AML-193 (cell line): ENCODE measurements at places on chromosomes 12 and 14.
A peak's percentile ranks its signal among the peaks of the same experiment; 100 is the strongest.

DNA sequence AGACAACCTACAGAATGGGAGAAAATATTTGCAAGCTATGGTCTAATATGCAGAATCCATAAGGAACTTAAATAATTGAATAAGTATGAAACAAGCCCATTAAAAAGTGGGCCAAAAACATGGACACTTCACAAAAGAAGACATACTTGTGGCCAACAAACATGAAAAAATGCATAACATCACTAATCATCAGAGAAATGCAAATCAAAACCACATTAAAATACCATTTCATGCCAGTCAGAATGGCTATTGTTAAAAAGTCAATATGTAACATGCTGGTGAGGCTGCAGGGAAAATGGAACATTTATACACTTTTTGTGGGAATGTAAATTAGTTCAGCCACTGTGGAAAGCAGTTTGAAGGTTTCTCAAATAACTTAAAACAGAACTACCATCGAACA lies 945.4 kb upstream of the FLRT2 start:
- DNase-seq = no peak

- no peak for DNase-seq
Observed at GRCh38 chr14:32635061-32635719, 303.5 kb upstream of the NPAS3 start.

GRCh38 chr14:74962046-74962445 lies 6.6 kb upstream of the PGF start:
- DNase-seq = no peak

DNA sequence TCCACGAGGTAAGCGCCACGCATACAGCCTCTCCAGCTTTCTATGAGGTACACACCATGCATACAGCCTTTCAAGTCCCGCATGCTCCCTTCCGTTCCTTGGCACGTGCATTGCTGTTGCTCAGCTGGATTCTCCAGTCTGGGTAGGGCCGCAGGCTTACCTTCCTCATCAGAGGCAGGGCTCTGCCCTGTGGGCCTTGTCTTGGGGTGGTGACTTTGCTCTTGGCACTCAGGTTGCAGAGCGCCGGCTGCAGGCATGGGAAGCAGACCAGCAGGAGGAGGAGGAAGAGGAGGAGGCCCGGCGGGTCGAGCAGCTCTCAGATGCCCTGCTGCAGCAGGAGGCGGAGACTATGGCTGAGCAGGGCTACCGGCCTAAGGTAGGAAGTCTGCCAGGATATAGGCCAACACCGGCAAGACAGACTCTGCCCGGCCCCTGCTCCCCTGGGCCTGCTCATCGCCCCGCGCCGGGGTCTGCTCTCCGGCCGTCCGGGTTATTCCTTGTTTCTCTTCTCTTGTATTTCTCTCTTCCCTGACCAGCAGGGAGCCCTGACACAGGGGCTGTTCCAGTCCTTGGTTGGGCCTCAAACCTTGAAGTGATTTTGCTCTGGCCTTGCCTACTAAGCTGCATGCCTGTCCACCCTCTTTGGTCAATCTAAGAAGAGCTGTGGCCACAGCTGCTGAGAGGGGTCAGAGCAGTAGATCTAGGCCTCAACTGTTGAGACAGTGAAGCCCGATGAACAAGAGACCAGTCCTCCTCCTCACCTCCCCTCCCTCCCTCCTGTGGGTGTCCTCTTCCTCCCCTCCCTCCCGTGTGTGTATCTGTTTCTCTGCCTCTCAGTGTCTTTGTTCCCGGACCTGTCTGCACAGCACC lies 15.3 kb downstream of the TCHP start:
- no peak for DNase-seq

GRCh38 chr14:59398841-59399240 lies 66.3 kb downstream of the GPR135 start:
- peak; percentile 89 for DNase-seq

DNA sequence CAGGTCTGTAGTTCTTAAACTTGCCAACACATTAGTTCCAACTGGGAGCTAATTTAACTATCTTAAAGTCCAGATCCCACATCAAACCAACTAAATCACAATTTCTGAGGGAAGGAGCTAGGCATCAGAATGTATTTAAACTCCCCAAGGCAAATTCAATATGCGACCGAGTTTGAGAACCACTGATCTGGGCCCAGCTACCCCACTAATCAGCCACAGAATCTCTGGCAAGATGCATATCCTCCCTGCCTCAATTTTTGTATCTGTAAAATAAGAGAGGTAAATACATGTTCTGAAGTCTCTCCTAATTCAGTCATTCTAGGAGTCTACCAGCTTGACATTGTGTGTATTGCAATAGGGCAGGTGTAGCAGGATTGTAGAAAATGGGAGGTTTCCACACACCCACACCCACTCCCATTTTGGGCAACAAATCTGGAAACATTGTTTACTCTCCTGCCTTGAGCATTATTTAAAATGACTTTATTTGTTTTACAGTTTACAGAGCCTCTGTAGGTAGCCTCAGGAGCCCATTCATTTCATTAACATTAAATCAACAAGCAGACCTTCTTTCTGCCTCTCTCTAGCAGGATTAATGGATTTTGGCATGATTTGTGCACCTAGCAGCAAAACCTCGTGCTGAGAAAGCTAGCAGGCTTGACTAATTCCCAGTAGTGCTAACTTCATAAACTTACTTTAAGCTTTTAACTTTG lies 15.6 kb downstream of the LGR5 start:
- DNase-seq = no peak

DNA sequence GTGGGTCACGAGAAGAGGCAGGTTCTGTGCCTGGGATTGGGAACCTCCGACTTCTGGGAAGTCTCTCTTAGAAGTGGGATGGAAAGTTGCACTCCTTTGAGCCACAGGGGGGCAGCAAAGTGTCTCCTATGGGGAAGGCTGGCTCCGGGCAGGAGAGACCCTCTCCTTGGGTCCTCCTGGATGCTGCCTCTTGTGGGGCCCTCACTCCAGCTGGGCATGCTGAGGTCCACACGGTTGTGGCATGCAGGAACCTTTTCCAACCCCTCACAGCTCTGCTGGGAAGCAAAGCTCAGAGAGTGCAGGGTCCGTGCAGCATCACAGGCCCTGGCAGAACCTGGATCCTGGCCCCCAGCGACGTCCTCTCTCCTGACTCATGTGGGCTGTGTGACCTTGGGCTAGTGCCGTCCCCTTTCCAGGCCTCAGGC lies 17.4 kb downstream of the SDSL start:
- DNase-seq = no peak

DNA sequence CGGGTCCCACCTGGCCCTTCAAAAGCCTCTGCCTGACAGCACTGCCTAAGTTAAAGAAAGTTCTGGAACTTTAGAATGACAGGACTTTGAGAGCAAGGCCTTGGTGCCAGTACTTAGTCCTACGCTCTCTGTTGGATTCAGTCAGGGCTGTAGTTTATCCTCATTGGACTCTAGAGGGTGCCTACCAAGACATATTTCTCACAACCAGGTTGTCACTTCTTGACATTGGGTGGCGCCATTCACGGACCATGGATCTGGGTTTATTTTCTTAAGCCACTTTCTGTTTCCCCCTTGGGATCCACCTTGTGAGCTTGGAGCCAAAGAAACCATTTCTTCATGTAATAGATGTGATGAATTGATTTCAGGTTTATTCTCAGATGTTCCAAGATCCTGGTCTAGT lies 787.0 kb upstream of the TBX3 start:
- DNase-seq = no peak

DNA sequence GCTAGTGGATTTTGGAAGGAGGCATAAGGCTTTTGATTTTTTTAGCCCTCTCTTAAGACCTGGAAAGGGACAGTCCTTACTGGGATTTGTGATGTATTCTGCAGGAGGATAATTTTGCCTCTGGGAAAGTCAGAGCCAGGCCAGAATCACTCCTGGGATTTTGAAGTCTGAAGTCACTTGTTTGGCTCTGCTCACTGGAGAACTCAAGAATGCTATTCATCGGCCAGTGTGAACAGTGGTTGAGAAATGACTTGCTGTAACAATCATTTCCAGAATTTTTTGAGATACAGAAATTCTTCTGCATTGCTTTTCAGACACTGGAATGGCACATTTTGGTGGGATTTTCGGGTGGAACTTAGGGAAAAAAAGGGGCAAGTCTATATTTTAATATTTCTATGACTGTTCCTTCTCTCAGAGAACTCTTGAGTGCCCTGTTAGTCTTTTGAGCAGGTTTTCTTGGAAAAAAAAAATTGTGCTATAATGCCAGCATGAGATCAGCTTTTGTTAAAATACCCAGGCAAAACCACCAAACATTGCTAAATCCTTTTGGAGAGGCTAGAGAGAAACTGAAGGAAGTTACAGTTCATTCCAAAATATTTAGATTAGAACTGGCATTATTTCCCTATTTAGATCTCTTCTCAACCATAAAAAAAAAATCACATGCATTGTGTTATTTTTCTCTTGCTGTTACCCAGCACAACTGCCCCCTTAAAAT lies 26.1 kb upstream of the BHLHE41 start:
- peak; percentile 2 for DNase-seq

GRCh38 chr12:118526255-118527095 lies 150.1 kb downstream of the SUDS3 start:
- no peak for DNase-seq

DNA sequence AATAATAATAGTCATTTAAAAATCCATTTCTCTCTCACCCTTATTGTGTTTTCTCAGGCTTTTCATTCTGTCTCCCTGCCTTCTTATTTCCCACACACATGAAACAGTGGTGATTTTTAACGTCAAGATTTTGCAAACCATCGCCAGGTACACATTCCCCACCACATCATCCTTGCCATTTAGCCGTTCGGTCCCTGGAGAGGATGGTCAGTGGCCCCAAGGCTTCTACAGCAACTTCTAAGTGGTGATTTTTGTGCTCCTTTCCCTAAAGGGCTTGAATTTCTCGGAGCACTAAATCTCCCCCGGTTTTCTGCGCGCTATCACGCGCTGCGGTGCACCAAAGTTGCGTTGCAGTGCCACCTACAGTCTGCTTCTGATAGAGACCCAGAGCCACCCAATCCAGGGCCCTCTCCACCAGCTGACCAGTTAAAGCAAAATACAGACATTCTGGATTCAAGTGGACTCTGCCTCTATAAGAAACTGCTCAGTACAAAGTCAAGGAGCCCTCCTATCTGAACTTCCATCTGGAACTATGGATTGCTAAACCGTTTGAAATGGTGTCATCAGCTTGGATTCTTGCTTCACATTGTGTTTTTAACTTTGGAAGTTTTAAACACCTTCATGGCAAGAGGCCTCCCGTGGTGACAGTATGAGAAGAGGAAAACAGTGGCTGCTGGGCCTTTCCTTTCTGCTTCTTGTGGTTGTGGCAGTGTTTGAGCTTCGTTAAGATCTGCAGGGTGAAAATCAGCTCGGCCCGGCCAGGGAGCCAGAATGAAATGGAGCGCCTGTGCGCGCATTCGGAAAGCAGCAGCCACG lies 234.0 kb downstream of the SPTSSA start:
- peak; percentile 3 for DNase-seq

- no peak for DNase-seq
Observed at GRCh38 chr12:84601483-84601882, 311.1 kb downstream of the SLC6A15 start.
